Heart left ventricle (tissue), 16 donors: ENCODE measurements at places on chromosomes 16 and 17. TPM values are rescaled to one million over a fixed set of nuclear protein-coding genes. Genes with fewer than 3 reads are reported as not detected.
A peak's percentile ranks its signal among the peaks of the same experiment; 100 is the strongest.

The MMP25 gene
- 1.3 TPM for polyA plus RNA-seq

- DNase-seq = no peak
These were observed 2064.6 kb downstream of the TP53TG3F start for GRCh38 chr16:35523991-35524390.

The FAM117A gene
- 5.2 TPM for polyA plus RNA-seq

- no peak for DNase-seq
These were observed 191.7 kb downstream of the IRF8 start for GRCh38 chr16:86090461-86091170.

GRCh38 chr16:78816499-78817195 lies 717.2 kb downstream of the WWOX start:
- DNase-seq = no peak

The TRIM37 gene
- polyA plus RNA-seq = 19.1 TPM

GRCh38 chr17:77331301-77331864 lies 190.6 kb downstream of the SEC14L1 start:
- DNase-seq = peak; percentile 91

- DNase-seq = no peak
These were observed 269.8 kb downstream of the C16orf95 start for GRCh38 chr16:87047221-87048037.

DNA sequence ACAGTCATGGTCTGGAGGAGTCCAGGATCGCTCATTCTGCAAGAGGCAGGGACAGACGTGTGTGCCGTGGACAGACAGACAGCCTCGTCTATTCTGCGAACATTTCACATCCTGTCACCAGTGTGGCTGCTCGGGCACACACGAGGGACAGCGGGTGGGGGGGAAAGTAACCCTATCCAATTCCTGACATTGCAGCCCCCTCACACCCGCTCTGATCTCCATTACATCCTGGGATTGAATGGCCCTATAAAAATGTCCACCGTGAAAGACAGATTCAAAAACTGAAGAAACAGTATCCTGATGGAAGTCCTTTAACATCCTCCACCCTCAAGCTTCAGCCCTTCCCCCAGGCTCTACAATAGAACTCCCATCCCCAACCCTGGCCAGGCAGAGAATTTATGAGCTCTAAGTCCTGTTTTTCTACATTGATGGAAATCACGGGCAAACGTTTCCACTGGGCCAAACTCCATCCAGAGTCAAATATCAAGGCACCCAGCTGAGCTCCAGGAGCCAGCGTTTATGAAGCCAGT lies 39.4 kb downstream of the HS3ST3A1 start:
- DNase-seq = no peak

GRCh38 chr17:9185142-9185541 lies 163.8 kb downstream of the NTN1 start:
- DNase-seq = no peak

DNA sequence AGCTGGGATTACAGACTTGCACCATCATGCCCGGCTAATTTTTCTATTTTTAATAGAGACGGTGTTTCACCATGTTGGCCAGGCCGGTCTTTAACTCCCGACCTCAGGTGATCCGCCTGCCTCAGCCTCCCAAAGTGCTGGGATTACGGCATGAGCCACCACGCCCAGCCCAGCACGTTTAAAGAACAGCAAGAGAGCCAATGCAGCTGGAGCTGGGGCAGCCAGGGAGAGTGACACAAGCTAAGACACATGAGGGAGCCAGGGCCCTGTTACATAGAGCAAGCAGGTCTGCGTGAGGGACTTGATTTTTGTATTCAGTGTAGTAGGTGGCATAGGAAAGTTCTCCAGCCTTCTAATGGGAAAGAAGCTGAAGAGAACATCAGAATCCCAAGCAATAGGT lies 21.7 kb upstream of the GOSR2 start:
- no peak for DNase-seq

- DNase-seq = no peak
These were observed 38.5 kb upstream of the CES5A start for GRCh38 chr16:55913716-55914115.

DNA sequence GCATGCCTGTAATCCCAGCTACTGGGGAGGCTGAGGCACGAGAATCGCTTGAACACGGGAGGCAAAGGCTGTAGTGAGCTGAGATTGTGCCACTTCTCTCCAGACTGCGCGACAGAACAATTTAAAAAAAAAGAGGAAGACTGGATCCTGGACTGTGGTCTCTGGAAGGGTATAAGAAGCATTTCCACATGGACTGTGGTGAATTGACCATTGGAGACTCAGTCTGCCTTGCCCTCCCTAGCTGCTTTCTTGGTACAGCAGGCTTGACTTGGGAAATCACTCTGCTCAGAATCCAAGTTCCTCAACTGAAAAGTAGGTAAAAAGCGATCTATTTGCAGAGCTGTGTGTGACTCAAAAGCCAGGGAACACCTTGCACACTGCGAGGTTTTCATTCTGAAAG lies 1.0 kb upstream of the MGRN1 start:
- DNase-seq = no peak

The HIRIP3 gene
- 20.1 TPM for polyA plus RNA-seq

The SLFN11 gene
- polyA plus RNA-seq = 6.4 TPM

- no peak for DNase-seq
These were observed 234.4 kb upstream of the KIF2B start for GRCh38 chr17:53588317-53588716.

The LYRM1 gene
- polyA plus RNA-seq = 73.0 TPM

DNA sequence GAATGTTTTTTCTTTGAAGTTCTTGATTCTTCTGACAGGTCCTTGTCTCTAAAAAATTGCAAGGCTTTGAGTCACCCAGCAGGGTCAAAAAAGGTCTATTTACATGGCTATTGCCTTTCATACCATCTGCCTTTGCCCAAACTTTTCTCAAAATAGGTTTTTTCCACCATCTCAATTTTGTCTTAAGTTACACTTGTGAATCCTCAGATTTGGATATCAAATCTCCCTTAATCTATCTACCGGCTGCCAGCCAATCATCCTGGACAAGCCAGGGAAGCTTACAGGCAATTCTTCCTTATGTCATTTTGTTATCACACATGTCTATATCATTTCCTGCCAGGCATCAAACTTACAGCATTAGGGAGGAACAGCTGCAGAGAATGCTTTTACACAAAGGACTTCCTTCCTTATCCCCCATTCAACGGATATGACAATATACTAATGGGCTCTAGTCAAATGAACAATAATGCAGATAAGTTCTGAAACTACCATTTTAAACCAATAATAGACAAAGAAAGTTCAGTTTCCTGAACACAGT lies 104.1 kb upstream of the CORO6 start:
- no peak for DNase-seq

GRCh38 chr16:75304521-75305363 lies 53.3 kb upstream of the BCAR1 start:
- peak; percentile 59 for DNase-seq

GRCh38 chr17:7523033-7523432 lies 25.8 kb upstream of the TNFSF12 start:
- peak; percentile 43 for DNase-seq

DNA sequence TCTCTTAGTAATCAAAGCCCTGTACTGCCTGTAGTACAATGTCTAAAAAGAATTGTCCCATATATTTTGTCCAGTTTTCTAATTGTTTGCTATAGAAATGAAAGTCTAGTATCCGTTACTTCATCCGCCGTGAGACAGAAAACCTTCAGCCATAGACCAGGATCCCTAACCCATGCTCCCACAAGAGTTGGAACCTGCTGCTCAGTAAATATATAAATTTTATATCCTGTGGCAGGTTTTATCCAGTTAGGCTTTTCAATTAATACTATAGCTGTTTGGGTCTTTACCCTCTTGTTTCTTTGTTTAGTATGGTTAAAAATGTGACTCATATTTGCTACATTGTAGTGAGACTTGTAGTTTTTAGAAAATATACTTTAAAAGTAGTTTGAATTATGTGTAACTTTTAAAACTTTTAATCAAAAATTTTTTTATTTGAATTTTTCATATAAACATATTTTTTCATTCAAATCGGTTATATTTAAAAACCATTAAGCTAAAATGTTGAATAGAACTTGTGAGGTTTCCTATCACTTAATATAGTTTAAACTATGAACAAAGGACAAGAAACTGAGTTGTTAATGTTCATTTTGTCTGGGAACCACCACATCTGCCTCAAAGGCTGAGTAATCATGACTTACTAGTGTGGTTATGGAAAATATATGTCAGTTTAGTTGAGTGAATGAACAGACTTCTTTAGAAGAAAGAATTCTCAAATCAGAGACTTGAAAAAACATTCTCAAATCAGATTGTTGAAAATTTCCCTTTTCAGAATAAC lies 54.8 kb downstream of the VMP1 start:
- DNase-seq = no peak

DNA sequence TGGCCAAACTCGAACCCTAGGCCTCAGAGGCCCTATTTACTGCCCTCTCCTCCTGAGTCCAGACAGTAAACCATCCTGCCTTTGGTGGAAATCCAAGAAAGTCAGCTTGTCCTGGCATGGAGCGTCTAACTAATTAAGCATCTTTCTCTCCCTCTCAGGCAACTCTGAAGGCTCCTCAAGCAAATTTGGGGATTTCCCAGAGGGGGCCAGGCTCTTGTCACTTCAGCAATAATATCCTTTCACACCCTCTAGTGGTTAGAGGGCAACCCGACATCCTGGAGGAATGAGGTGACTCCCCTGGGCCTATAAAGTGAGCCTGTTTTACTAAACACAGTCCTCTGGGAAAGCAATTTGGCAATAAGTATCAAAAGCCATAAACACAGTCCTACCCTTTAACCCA lies 60.4 kb downstream of the NOG start:
- DNase-seq = no peak

The ARHGDIG gene
- 0.26 TPM for polyA plus RNA-seq

GRCh38 chr16:64236316-64236715 lies 885.5 kb downstream of the CDH11 start:
- no peak for DNase-seq

The KRTAP9-8 gene
- not detected for polyA plus RNA-seq

The RNF112 gene
- 3.0 TPM for polyA plus RNA-seq

GRCh38 chr17:75403131-75403530 lies 2.3 kb downstream of the GRB2 start:
- DNase-seq = no peak

GRCh38 chr17:79754370-79754769 lies 23.6 kb upstream of the CBX2 start:
- DNase-seq = no peak

The GGA2 gene
- 20.0 TPM for polyA plus RNA-seq

The OTOP3 gene
- not detected for polyA plus RNA-seq

- DNase-seq = no peak
These were observed 81.1 kb upstream of the DNAH17 start for GRCh38 chr17:78658281-78658785.

The MRTFB gene
- polyA plus RNA-seq = 8.0 TPM

The SHISA9 gene
- 0.08 TPM for polyA plus RNA-seq

DNA sequence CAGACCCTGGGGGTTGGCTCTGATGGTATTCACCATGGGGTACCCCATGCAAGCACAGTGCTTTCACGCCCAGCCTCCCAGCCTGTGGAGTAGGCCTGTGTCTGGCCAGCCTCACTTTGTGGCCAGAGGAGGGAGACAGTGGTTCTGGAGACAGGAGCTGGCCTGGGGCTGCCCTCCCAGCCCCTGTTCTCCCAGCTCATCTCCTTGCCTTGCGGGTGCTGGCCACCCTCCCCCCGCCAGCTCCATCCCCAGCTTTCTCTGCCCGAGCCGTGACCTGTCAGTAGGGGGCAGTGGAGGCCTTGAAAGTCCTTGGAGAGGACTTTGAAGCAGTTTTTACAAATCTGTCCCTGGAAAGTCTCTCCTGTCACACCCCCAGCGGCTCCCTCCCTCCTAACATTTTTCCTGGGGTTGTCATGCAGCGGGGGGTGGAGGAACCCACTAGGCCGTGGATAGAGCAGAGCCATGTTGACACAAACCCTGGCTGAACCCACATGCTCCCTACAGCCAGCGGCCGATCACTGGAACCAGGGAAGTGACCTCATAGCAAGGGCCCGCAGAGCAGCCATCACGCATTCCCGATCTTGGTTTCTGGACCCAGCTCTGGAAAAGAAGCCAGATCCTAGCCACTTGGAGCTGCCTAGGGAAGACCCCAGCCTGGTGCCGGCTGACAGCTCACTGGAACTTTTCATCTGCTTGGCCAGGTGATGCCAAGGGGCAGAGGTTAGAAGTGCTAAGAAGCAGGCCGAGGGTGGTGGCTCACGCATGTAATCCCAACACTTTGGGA lies 289.4 kb downstream of the SEC14L1 start:
- peak; percentile 92 for DNase-seq

GRCh38 chr17:39667262-39667944 lies 850 bp upstream of the PNMT start:
- DNase-seq = peak; percentile 77
